ENCODE measurements at places on chromosomes 12 and 14.

DNA sequence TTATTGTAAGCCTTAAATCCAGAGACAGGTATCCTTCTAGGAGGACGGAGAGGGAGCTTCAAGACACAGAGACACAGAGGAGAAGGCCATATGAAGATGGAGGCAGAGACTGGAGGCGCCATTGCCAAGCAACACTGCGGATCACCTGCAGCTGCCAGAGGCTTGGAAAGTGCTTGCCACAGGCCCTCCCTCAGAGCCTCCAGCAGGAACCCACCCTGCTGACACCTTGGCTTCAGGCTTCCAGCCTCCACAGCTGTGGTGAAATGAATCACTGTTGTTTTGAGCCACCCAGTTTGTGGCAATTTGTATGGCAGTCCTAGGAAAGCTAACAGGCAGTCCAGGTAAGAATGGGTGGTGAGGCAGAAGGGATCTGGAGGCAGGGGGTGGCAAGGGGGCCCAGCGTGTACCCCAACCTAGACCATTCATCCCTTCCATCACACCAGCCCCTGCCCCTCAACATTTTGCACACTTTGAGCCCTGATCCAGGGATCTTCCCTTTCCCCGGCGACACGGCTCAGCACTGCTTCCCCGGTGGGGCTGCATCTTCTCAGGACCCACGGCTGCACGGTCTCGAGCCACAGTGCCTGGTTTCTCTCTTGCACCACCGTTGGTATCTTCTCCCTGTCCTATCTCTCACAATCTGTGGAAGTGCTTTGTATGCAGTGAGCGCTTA, 22.3 kb upstream of the BCDIN3D start:
- DNase-seq = no peak

DNA sequence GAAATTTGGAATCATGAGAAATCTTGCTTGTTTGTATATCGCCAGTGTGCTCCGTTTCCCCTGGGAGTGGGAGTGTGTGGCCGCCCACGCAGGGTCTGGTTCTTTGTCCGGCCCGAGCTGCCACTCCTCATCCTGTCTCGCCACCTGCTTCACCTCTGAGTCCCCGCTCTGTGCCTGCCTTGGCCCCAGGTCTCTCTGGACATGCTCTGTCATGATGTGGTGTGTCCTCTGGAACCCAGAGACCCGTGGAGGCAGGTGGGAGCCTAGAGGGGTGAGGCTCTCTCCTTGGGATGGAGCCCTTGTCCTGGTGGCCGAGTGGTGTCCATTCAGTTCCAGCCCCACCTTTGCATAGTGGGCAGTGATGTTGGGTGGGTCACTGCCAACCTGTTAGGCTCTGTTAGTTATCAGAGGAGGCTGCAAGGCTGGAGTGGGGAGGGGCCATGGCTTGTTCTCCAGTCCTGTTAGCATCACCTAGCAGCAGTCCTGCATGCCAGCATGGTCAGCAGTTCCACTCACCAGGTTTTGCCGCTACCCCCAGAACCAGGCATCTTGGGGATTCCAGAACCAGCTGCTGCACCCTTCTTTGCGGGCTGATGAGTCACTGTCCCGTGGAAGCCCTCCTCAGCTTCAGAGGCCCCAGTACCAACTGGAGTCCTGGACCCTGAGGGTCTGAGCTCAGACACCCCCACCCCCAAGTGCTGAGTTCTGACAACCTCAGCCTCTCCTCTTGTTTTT, 76.5 kb downstream of the EP400 start:
- no peak for DNase-seq

DNA sequence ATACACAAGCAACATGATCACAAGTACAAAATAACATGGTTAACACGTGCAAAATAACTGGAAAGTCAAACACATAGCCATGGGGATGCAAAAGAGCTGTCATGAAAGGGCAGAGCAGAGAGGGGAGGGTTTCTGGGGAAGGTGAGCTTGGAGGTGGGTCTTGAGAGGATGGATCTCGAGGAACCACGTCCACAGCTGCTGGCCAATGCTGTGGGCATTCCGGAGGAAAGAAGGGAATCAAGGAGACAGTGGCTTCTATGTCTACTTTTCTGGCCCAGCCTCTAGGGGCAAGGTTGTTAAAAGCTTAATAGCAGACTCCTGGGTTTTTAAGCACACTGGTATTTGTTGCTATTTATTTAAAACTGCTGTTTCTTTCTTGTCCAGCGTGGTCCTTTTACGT, 8.4 kb upstream of the MYH7 start:
- DNase-seq = no peak

DNA sequence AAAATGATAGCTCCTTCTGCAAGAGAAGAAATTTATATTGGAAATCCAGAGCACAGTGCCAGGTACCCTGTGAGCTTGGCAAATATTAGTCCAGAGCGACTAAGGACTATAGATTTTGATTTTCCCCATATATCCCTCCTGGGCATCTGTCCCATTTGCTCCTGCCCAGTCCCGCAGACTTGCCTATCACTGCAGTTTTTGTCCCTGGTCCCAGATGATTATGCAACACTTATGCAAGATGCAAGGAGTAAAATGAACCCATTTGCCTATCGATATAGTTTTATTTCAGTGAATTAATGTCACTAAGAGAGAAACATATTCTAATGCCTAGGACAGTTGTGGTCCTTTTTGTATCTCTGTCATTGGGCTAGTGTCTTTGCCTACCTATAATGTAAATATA, 215.9 kb upstream of the BMP4 start:
- DNase-seq = no peak

GRCh38 chr12:103832048-103832997, 8.7 kb downstream of the NT5DC3 start:
- no peak for DNase-seq

DNA sequence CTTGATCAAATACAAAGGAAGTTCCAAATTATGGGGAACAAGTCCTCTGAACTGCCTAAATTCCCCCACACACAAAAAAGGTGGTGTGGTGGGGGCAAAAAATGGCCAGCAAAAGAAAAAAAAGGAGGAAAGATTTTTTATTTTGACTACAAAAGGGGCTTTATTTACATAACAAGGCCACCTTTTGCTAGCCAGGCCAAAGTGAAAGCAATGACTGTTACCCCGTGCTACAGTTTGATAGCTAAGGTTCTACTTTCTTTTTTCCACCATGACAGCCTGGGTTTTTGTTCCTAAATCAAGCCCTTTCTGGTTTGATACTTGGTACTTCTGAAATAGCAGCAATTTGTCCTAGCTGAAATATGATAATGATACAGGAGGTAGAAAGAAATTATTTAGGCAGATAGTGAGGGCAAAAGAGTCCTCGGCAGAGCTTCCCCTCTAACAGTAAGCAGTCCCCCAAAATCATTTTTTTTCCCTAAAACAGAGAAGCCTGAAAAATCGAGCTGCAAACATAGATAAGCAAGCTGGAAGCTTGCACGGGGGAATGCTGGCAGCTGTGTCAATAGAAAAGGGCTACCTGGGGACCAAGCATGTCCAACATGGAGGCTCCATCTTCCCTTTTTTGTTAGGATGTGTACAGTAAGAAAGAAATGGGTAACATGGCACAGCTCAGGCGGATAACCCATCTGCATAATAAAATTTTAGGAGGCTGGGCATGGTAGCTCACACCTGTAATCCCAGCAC, 8.9 kb upstream of the B4GALNT1 start:
- no peak for DNase-seq

- DNase-seq = no peak
These were observed 20.6 kb upstream of the CLEC2D start for GRCh38 chr12:9648701-9649531.

GRCh38 chr12:55250944-55251343, 6.5 kb downstream of the OR6C74 start:
- no peak for DNase-seq

DNA sequence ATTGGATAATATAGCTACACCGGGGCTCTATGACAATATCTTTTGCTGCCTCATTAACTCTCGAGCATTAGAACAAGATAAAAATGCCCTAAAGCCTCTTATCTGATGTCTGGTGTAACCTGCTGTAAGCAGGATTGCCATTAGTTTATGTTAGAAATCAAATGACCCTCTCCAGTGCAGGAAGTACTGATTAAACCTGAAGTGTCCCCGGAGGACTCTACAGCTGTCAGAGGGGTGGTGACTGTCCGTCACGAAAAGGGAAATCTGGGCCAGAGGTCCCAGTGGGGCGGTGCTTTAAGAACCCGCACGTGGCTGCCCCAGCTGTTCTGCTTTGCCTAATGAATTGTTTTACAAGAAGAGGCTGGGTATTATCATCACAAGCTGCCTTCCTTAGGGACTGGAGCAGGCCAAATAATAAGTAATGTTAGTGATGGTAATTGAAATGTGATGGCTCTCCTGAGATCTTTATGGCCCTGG, 55.7 kb downstream of the LIN52 start:
- no peak for DNase-seq

DNA sequence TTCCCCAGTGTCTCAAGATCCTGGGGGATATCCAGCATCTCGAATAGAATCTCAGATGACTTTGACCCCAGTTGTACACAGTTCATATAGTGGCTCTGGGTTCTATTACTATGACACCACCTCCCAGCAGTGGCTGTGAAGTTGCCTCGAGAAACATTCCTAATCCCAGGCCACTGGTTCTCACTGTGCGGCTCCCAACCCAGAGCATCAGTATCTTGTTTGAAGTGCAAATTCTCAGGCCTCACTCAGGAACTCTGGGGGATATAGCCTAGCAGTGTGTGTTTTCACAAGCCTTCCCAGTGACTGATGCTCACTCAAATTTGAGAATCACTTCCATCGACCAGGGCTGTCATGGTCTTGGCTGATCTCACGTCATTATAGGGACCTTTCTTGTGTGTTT, 69.3 kb upstream of the IGF1 start:
- DNase-seq = no peak

DNA sequence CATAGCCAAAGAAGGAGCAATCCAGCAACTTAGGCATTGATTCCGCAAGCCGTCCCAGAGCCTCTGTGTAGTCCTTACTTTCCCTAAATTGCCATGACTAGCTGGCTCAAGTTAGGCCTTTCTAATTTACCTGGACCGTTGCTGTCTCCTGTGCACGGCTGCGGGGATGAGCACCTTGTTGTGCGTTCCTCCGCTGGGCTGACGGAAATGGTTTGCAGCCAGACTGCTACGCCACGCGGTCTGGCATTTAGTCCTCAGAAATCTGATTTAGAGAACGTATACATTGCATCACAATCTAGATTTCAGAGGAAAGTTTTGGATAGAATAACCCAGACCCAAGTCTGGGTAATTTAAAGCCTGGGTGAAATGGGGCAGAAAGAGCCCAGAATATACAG, 133.2 kb upstream of the ARHGAP5 start:
- DNase-seq = no peak

DNA sequence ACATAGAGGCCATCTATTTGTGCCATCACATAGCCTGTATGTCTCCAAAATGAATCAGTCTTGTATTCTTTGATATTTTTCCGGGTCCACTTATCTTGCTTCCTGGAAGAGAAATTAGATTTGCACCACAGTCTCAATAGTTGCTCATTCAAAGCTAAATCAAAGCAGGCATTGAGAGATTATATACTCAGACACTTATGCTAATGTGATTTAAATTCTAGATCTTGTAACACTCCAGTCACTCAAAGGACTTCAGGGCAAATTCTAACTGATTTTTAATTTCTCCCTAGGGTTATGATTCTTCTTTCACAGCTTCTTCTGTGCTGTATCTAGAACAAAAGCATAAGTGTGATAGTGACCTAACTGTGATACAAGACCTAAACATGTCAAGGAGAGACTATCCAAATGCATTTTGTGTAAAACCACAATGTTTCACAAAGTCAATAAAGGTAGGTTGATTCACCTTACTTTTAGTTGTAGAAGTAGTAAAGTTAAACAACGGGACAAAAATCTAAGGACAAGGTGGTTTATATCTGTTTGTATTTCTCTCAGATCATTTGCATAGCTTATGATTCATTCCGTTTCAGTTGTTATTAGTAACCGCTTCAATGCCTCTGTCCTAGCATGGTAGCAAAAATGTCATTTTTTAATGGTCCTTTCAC, 26.8 kb downstream of the PLBD1 start:
- no peak for DNase-seq

DNA sequence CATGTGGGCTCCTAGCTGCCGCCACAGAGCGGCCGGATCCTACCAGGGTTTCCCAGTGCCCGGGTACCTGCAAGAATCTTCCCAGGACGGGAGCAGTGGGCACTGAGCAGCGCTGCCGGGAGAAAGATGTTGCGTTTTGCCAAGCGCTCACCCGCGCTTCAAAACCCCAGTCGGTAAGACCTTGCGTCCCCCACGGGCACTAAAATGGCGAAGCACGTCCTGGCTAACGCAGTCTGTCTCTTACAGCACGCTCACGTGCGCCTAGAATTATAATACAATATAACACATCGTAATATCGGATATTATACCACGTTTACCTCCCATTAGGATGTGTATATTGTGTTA, 35.1 kb upstream of the TBX5 start:
- no peak for DNase-seq

GRCh38 chr14:99950181-99950580, 115.0 kb upstream of the EVL start:
- no peak for DNase-seq

- DNase-seq = no peak
These were observed 896.0 kb downstream of the GALC start for GRCh38 chr14:87097015-87097414.

- no peak for DNase-seq
These were observed 48.2 kb downstream of the SLC38A4 start for GRCh38 chr12:46777587-46777986.

DNA sequence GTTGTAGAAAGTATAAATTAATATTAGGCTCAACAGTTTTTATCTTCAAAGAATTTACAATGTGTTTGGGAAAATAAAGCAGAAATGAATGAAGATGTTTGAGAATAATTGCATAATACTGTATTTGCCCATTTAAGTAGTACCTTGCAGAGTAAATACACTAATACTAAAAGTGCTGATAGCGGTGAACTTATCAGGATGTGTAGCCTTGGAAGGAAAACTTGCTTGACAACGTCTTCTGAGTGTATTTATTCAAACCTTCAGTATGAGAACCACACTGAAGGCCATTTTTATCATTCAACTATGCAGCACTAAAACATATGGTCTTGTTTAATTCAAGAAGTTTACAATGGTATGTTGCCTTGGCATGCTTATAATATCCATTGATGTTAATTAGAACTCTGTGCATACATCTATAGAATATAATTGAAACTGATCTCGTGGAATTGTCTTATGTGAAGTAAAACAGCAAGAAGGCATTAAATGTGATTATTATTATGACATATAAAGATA, 41.3 kb downstream of the MSRB3 start:
- no peak for DNase-seq
